ENCODE measurements at places on chromosomes 5 and 9. TPM values are rescaled to one million over a fixed set of nuclear protein-coding genes. Genes with fewer than 3 reads are reported as not detected.

Gene TXNDC8
- total RNA-seq, result not detected

Gene IL31RA
- total RNA-seq, result 6.6 TPM

Gene DELE1
- total RNA-seq, result 82.5 TPM

Gene SPINK4
- total RNA-seq, result not detected

Gene RNF183
- not detected for total RNA-seq

Gene SCGB3A2
- not detected for total RNA-seq

Gene SV2C
- total RNA-seq, result 0.14 TPM

Gene ARL14EPL
- total RNA-seq, result not detected

Gene PCDHGB5
- 20.8 TPM for total RNA-seq

Gene RALGDS
- total RNA-seq, result 98.8 TPM

Gene ORM2
- not detected for total RNA-seq

Gene PAEP
- total RNA-seq, result not detected

Gene ESM1
- 1.8 TPM for total RNA-seq

Gene IL5
- not detected for total RNA-seq

Gene FYB1
- total RNA-seq, result 29.8 TPM

Gene LAMC3
- total RNA-seq, result 0.54 TPM

Gene IQGAP2
- 17.6 TPM for total RNA-seq

Gene FSD1L
- 5.1 TPM for total RNA-seq

Gene GABBR2
- total RNA-seq, result not detected

- no peak for DNase-seq
These were observed 105.3 kb downstream of the PAX5 start for GRCh38 chr9:36928670-36929349.

- DNase-seq, result no peak
These were observed 142.8 kb downstream of the TMEM38B start for GRCh38 chr9:105836936-105837660.

DNA sequence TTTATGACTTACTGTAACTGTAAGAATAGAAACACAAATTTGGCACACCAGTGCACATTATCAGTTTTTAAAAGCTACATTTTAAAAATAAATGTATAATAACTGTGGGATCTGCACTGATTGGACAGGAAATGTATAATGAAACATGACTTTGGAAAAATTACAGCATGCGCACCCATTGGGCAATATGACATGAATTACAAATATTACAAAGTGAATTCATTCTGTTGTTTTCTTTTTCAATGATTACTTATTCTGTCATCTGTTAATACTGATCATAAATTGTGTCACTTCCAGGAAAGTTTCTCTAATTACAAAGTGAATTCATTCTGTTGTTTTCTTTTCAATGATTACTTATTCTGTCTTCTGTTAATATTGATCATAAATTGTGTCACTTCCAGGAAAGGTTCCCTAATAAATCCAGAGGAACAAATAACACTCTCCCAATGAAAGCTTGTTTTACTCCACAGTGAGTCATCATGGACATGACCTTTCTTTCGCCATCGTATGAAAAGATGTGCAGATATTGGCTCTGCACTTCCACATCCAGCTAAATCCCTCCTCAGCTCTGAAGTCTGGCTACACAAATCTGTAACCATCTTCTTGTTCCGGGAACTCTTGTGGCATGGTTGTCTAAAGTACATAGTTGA lies 297.0 kb upstream of the HAPLN1 start:
- no peak for DNase-seq

- no peak for DNase-seq
These were observed 108.5 kb downstream of the ZSWIM6 start for GRCh38 chr5:61440596-61440995.

DNA sequence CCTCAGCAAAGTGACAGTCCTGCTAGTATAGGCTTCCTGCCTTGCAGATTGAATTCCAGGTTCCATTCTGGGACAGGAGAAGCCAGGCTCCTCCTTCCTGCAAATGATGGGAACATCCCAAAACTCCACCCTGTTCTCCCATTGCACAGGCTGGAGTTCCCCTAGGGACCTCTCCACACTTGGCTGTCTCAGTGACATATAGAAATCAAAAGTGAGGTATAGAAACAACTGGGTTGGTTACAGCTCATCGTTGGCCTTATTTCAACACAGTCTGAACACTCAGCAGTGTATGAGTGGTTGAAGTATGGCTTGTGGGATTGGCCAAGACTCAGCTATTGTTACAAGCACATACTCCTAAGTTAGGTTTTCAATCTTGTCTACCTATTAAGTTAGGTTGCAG lies 157.8 kb upstream of the FTMT start:
- no peak for DNase-seq

DNA sequence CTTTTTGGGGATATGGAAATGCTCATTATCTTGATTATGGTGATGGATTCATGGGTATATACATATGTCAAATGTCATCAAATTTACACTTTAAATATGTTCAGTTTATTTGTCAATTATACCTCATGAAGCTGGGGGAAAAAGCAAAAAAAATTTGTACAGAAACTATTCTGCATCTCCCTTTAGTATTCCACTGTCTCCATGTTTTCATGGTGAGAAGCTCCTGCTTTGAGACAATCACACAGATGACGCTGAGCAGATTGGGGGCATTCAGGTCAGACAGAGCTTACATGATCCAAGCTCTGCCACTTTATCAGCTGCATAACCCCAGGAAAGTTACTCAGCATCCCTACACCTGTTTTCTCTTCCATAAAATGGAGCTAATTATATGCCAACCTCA lies 101.5 kb downstream of the PLPPR1 start:
- DNase-seq, result no peak

- no peak for DNase-seq
These were observed 728.9 kb downstream of the MAT2B start for GRCh38 chr5:164234321-164234720.

DNA sequence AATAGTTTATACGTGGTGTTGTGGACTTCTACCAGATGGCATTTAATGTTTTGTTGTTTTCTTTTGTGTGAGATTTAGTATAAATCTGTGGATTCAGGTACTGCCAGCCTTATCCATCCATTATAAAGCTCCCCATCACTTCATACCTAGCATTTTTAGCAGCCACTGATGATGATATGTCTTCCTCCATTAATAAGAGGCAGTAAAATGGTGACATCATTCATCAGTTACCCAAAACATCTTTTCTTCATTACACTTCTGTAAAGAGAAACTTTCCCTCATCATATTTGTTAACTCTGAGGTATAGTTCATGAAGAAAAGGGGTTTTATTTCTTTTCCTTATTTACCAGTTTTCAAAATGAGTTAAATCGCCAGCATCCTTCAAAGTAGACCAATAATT lies 19.4 kb downstream of the CHD1 start:
- DNase-seq, result no peak

- no peak for DNase-seq
These were observed 49.5 kb downstream of the DAB2IP start for GRCh38 chr9:121700832-121701419.

DNA sequence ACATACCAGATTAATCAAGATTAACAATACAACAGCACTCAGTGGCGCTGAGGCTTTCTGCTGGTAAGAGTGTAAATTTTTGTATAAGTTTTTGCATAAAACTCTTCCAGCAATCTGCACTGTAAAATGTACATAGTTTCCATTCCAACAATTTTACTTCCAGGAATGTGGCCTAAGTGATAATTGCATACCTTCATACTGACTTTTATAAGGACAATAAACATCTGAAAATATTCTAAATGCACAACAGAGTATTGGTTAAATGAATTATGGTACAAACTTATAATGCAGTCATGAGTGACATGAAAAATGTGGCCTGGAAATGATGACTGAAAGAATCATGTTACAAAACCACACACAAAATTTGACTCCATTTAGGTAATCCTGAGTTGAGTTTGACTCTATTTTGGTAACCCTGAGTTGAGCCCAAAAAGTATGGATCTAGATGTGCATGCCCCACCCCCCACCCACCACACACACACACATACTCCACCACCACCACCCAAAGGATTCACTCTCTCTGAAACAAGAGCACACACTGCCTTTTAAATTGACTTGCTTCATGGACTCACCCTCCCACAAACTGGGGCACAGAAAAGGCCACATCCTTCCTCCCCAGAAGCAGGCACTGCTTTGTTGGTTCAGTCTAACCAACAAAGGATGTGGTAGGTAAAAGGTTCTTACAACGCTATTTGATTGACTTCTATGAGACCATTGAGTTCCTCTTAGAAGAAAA lies 137.6 kb downstream of the SUSD1 start:
- DNase-seq, result no peak

GRCh38 chr5:62190173-62190572 lies 115.8 kb upstream of the KIF2A start:
- no peak for DNase-seq

DNA sequence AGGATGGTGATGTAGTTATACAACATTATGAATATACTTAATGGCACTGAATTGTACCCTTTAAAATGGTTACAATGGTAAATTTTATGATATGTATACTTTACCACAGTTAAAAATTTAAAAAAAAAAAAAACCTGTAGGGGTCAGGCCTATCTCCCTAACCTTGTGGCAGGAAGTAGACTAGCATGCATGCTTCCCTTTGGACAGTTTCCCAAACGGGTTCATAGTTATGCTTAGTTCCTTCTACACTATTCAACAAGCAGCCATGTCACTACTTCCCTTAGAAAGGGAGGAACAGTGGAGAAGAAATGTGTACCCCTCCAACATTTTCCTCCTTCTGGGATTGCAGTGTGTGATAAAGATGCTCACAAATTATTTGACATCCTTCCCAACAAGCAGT lies 32.5 kb downstream of the IDNK start:
- no peak for DNase-seq

GRCh38 chr5:38878391-38879077 lies 32.7 kb downstream of the OSMR start:
- DNase-seq, result no peak

DNA sequence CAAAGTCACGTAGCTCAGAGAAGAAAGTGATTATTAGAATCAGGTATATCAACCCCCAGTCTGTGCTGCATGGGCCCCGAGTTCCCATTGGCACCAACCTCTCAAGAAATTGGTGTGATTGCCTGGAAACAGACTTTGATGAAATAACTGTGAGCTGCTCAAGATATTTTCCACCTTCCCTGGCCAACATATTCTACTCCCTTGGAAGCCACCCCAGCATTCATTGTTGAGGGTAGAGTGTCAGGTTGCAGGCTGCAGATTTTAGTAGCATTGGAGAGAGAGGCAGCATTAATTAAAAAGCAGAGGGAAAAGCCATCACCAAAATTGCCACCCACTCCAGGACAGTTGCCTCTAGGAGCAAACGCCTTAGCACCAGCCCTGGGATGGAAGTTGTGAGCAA lies 154.2 kb upstream of the TNPO1 start:
- DNase-seq, result no peak

GRCh38 chr5:170337045-170337733 lies 39.6 kb upstream of the LCP2 start:
- no peak for DNase-seq

DNA sequence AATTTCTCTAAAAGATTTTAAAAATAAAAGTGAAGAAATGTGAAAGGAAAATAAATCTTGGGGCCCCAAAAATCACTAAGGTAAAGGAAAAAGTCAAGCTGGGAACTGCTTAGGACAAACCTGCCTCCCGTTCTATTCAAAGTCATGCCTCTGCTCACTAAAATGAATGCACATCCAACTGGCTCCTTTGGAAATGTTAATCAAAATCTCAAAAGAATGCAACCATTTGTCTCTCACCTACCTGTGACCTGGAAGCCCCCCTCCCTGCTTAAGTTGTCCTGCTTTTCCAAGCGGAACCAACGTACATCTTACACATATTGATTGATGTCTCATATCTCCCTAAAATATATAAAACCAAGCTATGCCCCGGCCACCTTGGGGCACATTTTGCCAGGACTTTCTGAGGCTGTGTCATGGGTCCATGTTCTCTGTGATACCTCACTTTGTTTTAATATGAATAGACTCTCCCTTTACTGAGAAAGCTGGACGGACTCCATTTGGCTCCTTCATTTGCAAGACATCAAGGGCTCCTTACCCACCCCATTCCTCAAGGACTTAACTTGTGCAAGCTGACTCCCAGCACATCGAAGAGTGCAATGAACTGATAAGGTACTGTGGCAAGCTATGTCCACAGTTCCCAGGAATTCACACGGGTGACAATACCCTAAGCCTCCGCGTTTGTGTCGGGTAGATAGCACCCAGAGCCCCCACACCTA lies 164.3 kb downstream of the SMC2 start:
- no peak for DNase-seq

DNA sequence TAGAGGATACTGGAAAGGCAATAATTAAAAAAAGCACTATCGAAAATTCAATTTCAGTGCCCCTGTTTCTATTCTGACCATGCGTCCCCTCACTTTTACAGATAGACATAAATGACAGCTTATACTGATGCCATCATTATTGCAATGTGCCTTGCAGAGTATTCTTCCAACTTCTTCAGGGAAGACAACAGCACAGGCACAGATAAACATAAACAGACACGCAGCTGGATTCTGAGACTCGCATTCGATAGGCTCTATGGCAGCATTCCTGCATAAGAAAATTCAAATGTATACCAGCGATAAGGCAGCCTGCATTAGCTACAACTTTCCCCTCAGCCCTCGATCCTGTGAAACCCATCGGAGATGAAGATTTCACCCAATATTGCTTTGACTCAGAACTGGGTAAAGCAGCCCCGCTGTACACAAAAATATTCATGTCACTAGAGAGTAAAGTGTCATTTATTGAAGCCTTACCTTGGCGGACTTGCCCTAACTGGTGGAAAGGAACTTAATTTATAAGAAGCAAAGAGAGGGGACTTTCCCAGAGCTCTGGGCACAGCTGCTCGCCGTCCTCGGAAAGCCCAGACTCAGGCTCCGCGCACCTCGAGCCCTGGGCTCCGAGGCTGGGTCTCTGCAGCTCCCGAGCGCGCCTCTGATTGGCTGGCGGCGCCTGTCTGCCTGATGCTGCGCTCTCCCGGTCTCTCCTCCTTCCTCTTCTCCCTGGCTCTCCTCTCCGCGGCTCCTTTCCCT lies at the start of gene CDH18:
Gene CDH18, minus strand, starts transcription at position 589 of the 750 bp plus-strand sequence. CDS start 149,214 bp downstream, outside the sequence.
- DNase-seq, result no peak

DNA sequence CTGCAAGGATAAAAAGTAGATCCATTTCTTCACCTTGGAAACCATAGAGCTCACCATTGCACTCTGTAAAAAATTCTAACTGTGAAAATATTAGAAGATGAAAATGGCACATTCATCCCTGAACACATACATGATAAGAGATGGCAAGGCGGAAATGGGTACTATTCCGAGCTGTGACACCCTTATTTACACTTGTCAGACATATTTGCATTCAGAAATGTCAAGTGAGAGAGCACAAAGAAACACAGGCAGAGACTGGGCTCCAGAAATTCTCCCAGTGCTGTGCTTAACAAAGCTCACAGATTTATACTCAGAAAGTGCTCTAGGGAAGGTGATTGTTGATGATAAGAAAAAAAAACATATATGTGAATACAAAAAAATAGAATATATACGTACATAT lies 170.3 kb upstream of the PUM3 start:
- no peak for DNase-seq

GRCh38 chr5:16484081-16484480 lies 18.5 kb upstream of the ZNF622 start:
- no peak for DNase-seq

GRCh38 chr5:113675166-113675565 lies 161.7 kb downstream of the YTHDC2 start:
- no peak for DNase-seq

DNA sequence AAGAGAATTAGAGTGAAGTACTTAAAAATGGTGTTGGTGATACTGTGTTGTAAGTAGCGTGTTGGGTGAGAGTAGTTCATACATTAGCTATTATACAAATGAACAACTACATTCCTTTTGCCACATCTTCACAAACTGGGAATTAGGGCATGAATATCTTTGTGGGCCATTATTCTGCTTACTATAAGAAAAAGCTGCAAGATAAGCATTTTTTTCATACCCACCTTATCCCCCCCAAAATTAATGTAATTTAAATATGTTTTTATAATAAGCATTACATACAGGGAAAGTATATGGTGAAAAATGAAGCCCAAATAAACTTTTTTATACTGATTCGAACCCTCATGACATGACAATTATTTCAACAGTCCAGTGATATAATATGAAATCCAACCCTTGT lies 69.5 kb downstream of the FAM81B start:
- no peak for DNase-seq
